ENCODE measurements at places on chromosomes 1 and 21.

DNA sequence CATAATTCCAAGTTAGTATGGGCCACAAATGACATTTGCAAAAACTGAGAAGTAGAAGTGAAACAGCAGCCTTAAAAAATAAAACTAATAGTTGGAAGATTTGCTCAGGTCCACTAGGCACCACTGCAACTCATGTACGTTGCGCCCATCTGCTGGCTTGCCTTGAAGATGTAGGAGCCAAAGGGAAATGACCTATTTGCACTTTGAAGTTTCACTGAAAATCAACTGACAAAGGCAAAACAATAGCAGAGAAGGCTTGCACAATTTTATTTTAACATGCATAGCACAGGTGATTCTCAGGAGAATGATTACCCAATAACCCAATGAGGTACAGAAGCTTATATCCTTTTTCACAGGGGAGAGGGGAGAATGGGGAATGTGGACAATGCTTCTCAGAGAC, 170.1 kb upstream of the USP25 start:
- no peak for DNase-seq

DNA sequence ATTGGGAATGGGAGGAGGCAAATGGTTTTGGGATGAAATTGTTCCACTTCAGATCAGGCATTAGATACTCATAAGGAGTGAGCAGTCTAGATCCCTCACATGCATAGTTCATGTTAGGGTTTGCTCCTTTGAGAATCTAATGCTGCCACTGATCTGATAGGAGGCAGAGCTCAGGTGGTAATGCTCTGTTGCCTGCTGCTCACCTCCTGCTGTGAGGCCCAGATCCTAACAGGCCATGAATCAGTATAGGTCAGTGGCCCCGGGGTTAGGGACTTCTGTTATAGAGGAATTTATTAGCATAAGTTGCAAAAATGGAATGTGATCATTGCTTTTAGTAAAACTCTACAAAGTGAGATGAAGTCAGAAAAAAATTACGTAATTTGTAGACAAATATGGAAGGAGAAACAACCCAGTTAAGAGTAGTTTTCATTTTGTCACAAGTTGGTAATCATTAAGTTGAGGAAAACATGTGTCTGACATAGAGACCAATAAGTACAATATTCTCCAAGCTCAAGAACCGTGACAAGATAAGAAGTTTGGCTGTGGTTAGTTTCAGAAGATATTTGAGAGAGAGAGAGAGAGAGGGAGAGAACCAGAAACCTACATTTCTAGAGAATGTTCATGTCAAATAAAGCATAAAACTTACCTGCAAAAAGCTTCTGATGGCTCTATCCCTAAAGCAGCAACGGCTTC, 689.7 kb upstream of the PRMT6 start:
- DNase-seq = no peak

DNA sequence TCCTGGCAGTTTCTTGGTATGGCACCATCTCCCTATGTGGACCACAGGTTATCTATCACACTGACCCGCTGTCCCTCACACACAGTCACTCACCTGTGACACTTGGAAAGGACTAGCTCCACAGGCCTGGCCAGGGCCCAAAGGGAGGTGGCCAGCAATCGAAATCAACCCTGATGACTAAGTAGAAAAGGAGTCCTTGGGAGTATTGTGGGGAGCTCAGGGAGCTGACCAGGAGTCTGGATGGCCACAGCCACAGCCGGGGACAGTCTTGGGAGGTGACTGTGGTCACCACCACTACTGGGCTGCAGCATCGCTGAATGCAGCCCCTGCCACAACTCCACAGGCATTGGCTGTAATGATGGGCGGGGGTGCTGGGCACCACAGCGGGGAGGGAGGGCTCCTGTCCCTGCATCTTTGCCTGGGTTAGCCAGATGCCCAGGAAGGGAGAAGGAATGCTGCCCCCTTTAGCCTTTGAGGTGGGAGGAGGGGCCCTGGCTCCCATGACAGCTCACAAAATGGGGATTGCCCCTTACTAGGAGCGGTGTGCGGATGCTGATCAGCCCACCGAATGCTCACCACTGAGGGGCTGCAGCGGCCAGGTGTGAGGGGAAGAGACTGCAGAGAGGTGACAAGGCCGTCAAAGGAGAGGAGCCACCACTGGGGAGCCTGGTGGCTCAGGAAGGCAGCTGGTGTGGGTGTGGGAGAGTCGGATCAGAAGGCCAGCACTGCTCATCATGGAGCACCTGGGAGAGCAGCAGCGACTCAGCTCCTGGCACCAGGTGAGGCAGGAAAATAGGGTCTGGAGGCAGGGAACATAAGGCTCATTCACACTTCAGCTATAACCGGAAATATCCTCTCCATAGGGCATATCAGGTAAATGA, 61.3 kb downstream of the H3-3A start:
- DNase-seq = no peak

DNA sequence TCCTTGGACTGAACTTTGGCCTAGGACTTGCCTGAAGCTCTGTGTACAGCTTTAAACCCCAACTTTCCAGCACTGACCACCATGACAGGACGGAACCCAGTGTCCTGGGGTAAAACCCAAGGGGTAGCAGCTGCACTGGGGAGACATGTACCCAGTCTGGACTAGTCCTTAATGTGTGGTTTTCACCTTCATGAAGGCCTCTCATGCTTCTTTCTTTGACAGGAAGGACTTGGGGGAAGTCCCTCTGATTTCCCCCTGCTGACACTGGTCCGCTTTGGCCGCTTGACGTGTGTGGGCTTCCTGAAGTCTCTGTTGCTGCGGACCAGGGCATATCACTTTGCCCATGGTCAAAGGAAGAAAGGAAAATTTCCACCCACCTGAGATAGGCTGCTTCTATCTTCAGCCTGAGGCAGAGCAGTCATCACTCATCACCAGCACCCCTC, 66.3 kb upstream of the PRDX6 start:
- DNase-seq = no peak

DNA sequence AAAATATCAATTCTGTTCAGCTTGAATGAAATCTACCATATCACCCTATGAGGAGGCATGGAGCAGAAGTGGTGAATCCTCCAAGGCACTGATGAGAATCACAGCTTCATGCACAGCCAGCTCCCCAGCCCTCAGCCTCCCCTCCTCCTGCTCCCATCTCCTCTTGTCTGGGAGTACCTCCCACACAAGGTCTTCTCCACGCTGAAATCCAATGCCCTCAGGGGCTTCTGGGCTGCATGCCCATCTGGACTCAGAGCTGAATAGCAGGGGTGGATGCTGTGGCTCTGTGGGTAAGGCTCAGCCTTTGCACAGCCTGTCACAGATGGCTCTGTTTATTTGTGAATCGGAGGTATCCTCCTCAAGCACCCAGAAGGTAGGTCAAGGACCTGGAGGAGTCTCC, 48.6 kb downstream of the KCNC4 start:
- no peak for DNase-seq

DNA sequence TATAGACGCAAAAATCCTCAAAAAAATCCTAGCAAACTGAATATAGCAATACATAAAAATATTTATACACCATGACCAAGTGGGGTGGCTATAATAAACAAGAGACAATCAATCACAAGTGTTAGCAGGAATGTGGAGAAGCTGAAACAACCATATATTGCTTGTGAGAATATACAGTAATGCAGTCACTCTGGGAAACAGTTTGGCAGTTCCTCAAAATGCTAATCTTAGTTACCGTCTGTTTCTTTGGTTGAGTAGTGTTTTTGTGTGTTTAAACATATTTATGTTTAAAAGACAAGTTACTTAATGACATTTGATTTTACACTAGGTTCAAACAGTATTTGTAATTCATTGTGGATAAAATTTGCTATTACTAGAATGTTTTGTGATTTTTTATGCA, 792.0 kb downstream of the LTN1 start:
- DNase-seq = peak; percentile 7

GRCh38 chr1:229114850-229115365, 156.0 kb upstream of the RAB4A start:
- DNase-seq = no peak

GRCh38 chr1:90729504-90730242, 12.6 kb upstream of the BARHL2 start:
- no peak for DNase-seq

DNA sequence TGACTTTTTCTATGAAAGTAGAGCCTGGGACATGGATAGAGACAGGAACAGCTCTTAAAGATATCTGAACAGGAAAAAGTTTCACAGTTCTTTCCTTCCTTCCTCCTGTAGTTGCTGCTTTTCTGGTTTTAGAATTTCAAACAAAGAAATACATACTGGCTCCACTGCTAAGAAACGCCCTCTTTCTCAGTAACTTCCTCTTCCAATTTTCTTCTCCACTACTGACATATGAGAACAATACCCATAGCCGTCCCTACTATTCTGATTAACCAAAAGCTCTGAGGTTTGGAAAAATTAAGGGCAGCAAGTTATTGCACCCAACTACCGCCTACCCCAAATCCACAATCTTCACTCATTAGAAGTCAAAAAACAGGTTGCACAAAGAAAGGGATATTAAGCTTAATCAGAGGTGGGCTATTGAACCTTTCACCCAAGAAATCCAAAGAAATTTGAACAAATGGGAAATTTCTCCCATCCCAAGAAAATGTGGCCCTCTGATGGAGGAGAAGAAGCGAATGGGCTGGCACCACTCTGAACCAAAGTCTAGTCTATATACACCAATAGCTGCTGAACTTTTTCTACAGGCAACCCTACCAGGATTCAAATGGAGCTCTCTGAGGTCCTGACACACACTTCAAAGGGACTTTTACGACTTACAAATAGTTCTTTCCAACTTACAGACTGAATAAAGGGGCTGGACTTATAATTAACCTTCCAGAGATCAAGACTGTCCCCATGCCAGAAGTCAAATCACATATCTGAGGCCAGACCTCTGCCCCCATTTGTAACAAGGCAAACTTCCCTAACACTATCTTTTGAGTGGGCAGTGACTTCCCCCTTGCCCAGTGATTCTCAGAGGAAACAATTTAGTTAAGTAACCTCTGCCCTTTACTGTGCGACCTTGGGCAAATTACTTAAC, 1.7 kb downstream of the WASF2 start:
- DNase-seq = peak; percentile 13

DNA sequence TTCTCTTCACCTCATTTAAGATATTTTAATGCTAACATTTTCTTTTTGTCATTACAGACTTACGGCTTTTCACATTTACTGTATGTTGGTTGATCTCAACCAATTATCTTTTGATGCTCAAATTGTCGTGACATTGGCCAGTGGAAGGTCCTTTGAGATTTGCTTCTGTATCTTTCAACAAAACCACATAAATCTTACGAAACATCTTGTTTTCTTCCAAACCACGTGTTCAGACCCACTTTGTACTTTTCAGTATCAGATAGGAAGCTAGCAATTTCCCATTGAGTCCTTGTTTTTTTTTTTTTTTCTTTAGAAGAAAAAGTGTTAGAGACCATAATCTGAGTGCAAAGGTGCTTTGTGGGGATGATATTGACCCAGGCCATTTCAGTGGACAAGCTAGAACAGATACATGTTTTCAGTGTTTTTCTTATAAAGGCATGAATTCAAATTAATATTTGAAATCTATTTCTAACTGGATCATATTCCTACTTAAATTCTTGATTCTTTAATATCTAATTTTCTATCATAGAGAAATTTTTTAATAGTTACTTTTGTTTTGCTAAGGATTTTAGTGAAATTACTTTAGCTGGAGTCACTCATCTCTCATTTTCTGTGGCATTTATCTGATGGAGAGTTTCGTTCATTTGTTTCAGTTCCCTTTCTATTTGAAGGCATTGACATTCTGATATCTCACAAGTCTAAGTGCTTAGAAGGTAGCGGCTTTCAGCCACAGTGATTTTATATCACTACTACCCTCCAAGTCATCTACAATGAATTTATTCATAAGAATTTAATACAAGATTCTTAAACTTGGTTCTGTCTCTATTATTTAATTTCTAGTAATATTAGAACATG, 26.7 kb downstream of the ATG4C start:
- DNase-seq = no peak

GRCh38 chr1:94600556-94600955, 59.0 kb upstream of the F3 start:
- no peak for DNase-seq

GRCh38 chr1:204751883-204752687, 66.5 kb upstream of the LRRN2 start:
- no peak for DNase-seq

- peak; percentile 30 for DNase-seq
Measured at GRCh38 chr1:201792534-201793305, 36.2 kb upstream of the IPO9 start.

DNA sequence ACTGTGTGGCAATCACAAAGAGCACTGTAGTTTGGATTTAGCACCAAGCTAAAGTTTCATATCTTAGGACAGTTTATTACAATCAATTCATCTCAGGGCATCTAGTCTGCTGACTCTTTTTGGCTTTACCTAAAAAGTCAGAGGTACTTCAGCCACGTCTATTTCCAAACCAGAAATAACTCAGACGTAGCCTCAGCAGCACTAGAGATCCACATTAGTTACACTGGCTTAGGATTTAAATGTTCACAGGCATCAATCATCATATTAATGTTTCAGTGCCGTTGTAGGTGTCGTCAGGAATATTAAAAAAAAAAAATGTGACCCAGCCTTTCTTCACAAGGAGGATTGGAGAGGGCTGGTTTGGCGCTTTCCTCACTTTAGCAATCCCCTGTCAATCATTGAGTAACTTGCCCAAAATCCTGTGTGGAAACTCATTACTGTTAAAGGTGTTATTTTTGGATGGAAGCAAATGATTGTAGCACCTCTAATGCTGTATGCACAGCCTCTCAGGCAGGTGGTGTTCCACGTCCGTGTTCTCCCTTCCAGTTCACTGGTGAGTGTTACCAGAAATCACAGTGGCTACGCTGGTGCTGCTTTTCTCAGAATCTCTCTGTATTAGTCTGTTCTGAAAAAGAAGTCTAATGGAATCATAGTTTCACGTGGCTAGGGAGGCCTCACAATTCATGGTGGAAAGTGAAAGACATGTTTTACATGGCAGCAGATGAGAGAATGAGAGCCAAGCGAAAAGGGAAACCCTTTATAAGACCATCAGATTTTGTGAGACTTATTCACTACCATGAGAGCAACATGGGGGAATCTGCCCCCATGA, 45.4 kb downstream of the NEK7 start:
- DNase-seq = no peak

DNA sequence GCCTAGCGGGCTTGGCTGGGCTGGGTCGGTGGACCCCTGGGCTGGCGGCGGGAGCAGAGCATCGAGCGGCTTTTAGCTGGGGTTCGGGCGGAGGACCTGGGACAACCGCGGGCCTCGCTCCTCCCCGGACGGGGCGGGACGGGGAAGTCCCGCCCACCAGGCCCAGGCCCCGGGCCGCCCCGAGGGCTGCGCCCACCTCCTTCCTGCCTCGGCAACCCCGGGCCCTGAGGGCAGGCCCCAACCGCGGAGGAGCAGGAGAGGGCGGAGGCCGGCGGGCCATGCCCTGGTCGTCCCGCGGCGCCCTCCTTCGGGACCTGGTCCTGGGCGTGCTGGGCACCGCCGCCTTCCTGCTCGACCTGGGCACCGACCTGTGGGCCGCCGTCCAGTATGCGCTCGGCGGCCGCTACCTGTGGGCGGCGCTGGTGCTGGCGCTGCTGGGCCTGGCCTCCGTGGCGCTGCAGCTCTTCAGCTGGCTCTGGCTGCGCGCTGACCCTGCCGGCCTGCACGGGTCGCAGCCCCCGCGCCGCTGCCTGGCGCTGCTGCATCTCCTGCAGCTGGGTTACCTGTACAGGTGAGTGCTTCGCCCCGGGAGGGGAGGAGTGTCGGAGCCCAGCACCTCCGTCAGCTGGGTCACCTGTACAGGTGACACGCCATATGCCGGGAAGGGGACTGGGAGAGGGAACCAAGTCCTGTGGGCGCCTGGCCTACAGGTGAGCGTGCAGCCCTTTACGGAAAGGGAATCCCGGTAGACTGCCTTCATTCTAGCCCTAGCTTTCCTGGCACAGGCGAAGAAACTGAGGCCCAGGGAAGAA, at the start of gene XKR8:
TSS of gene XKR8 (plus strand) at position 182 of the 812 bp plus-strand sequence. CDS start at position 279, 97 bp downstream.
- peak; percentile 71 for DNase-seq
